ENCODE measurements at places on chromosomes 1 and 21.
A peak's percentile ranks its signal among the peaks of the same experiment; 100 is the strongest.

GRCh38 chr1:214312530-214313051 lies 31.6 kb downstream of the SMYD2 start:
- no peak for DNase-seq

DNA sequence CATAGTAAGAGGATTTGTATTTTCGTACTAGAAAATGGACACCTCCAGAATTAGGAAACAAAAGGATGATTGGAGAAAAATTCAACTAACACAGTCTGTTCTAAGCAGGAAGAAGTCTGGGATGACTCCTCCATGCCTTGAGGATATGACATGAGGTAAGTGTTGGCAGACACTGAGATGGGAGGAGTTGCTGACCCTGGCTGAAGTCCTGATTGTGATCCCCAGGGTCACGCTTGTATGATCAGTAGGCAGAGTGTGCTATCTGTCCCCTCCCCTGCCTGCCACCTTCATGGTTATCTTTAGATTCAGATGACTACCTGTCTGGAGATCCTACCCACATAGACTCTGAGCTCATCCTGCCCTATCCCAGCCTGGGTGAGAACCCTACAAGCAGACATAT lies 249.1 kb downstream of the C1orf94 start:
- DNase-seq, result no peak

- no peak for DNase-seq
Observed at GRCh38 chr1:175572932-175573868, 170.2 kb downstream of the TNR start.

GRCh38 chr1:34280509-34280908 lies 103.8 kb downstream of the C1orf94 start:
- no peak for DNase-seq

DNA sequence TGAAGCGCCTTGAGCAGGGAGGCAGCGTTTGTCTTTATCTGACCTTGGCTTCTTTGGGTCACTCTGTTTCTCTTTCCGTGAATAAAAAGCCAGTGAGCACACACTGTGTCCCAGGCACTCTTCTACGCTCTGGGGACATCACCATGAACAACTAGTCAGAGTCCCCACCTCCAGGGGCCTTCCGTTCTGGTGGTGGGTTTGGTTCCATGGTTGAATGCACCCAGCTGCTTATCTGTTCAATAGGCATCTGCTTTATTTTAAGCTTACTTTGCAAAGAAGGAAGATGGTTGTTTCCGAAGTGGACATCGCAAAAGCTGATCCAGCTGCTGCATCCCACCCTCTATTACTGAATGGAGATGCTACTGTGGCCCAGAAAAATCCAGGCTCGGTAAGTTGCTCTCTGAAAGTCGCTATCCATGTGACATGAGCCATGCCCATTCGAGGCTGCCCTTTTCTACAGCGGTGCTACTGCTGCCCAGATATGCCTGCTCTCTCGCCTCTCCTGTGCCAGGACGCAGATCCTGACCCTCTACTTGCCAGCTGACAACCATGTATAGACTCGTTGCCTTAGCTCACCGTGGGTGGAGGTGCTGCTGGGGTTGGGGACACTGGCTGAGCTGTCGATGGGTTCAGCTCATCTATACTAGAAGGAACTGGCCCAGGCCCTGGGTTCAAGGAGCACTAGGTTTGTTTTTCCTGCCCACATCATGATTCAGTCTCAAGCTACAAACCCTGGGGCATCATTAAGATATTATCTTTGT lies 5.9 kb downstream of the MX1 start:
- DNase-seq, result no peak

GRCh38 chr1:36151845-36152203 lies 2.5 kb upstream of the TRAPPC3 start:
- DNase-seq, result peak; percentile 35

DNA sequence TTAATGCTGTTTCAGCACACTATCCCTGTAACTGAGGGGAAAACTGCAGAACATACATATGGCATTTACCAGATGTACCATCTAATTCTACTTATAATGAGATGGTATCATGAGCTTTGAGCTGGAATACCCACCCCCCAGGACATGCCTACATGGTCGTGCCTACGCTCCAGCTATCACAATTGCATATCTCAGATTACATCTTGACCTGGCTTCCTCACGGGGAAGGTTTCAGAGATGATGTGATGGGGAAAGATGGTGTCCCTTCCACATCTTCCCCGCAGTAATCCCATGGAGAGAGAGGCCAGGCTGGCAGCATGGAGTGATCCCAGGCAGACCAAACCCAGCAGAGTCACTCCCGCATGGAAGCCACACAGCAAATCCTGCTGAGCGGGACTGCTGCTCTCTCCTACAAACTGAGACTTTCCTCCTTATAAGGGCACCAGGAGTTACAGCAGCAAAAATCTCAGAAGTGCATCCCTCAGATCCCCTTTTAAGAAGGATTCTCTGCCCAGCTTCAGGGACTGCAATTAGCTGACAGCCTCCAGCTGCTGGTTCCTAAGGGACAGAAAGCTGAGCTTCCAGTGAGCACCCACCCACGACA lies 67.1 kb downstream of the KCNH1 start:
- DNase-seq, result no peak

DNA sequence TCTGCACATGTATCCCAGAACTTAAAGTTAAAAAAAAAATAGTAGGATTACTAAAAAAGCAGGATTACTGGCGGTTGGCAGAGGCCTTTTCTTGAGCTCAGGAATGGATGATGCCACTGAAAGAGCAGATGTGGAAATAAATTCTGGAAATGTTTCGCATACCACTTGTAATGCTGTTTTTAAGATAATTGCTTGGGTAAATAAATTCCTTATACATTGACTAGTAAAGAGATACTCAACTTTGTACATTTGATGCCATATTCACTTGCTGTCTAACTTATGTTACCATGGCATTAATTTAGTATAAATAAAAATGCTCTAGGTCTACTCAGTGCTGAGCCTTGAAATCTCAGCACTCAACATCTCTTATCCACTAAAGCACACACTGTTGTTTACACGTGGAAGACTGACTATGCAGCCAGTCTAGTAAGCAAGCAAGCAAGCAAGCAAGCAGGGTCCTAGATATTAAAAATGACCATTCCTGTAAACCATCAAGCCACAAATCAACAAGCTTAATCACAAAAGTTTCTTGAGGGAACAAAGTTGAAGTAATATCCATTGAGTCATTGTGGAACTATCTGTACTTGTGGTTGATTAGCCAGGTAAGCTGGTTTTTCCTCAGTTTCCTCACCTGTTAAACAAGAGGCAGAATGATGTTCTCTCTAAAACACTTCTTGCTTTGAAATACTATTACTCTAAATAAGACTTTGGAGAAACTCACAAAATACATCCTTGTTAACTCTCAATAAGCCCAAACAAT lies 1.7 kb upstream of the RASAL2 start:
- DNase-seq, result no peak

Data from stimulated activated CD8-positive, alpha-beta memory T cell treated with anti-CD3 and anti-CD28 coated beads, Interleukin-4, amount 100 ng/mL, for 1 hour (primary cell).